ENCODE measurements at places on chromosomes 4 and X.

GRCh38 chrX:154717824-154718223 is 33.1 kb downstream of the GAB3 start:
- no peak for DNase-seq

GRCh38 chrX:10519278-10519677 is 101.1 kb downstream of the MID1 start:
- DNase-seq, result no peak

DNA sequence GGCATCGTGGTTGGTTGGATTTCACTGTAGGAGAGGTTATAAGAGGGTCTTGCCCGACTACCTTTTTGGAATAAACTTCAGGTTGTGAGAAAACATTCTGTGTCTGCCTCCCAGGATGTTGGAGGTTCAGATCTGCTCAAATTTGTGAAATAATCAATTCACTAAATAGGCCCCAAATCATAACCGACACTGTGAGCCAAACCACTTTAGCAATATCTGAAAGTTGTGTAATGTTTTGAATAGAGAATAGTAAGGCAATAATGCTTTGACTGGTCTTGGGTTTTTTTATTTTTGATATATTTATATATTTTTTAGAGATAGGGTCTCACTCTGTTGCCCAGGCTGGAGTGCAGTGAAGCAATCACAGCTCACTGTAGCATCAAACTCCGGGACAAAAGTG is 131.2 kb downstream of the GLRA3 start:
- DNase-seq, result no peak

DNA sequence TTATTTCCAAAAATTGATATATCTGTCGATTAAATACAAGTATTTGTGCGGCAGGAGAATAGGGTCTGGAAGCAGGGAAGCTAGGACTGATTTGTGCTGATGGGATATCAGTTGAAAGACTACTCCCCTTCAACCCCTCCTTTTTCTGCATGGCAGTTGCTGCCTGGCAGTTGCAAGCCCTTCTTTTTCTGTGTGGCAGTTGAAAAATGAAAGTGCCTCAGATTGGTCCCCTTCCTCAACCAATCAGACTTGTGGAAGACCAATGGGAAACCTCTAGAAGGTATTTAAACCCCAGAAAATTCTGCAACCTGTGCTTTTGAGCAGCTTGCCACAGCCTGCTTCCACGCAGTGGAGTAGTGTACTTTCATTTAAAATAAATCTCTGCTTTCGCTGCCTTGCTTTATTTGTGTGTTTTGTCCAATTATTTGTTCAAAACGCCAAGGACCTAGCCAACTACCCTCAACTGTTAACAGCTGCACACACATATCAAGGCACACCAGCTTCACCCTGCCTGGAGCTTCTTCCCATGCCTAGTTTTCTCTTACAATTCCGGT is 1.5 kb upstream of the TMA16 start:
- DNase-seq, result no peak

DNA sequence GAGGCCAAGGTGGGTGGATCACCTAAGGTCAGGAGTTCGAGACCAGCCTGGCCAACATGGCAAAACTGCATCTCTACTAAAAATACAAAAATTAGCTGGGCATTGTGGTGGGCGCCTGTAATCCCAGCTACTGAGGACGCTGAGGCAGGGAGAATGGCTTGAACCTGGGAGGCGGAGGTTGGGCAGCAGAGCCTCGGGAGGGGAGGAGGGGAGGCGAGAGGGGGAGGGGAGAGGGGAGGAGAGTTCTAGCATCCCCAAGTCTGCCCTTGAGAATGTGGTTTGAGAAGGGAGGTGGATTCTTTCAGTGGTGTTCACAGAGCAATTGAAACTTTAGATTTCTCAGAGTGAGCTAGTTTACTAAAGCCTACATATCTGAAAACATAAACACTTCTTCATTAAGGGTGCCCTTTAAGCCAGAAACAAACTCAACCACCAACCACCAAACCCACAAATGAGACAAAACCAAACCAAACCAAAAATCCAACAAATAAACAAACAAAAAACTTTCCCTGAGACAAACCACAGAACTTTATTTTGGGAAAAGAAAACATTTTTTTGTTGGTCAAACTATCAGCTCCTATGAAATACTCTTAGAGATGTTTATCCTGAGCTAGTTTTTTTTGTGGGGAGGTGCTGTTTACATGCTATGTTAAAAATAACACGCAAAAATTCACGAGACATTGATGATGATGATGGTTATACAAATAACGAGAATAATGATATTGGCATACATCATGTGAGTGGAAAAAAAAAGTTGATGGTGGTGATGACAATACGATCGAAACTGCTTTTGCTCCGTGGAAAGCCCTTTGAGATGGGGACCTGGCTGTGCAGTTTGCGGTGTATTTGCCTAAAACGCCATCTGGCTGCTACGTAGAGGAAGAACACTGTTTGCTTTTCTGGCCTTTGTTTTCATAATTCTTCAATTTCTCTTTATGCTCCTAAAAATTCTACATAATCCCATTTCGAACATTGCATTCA is 98.2 kb upstream of the PRKX start:
- peak; percentile 18 for DNase-seq

GRCh38 chr4:183596067-183596757 is 62.8 kb downstream of the RWDD4 start:
- DNase-seq, result no peak

DNA sequence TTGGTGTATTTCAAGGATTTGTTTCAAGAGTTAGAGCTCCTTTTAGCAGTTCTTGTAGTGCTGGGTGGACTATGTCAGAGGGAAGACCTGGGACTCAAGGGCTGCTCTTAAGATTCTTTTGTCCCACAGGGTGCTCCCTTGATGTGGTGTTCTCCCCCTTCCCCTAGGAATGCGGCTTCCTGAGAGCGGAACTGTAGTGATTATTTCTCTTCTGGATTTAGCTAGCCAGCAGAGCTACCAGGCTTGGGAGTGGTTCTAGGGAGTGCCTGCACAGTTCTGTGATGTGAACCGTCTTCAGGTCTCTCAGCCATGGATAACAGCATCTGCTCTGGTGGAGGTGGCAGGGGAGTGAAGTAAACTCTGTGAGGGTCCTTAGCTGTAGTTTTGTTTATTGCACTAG is 336.8 kb downstream of the FSTL5 start:
- DNase-seq, result no peak

DNA sequence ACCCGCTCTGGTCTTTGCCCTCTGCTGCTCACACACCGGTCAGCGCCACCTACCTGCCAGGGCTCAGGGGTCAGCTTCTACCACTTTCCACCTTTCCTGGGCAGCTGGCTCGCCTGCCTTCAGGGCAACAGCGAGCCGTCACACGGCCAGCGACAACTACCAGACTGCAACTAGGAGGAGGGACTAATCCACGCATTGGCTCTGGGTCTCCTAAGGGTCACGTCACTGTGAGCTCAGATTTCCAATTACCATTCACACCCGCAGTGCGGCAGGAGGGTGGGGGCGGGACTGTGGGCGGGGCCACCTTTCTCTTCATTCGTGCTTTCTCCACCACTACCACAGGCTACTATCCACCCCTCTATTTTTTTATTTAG is at the start of gene BEX5:
Gene BEX5, minus strand, starts transcription at position 172 of the 374 bp plus-strand sequence. CDS start 1,712 bp downstream, outside the sequence.
- DNase-seq, result peak; percentile 30

GRCh38 chr4:138775890-138776289 is 239.7 kb upstream of the NOCT start:
- no peak for DNase-seq

DNA sequence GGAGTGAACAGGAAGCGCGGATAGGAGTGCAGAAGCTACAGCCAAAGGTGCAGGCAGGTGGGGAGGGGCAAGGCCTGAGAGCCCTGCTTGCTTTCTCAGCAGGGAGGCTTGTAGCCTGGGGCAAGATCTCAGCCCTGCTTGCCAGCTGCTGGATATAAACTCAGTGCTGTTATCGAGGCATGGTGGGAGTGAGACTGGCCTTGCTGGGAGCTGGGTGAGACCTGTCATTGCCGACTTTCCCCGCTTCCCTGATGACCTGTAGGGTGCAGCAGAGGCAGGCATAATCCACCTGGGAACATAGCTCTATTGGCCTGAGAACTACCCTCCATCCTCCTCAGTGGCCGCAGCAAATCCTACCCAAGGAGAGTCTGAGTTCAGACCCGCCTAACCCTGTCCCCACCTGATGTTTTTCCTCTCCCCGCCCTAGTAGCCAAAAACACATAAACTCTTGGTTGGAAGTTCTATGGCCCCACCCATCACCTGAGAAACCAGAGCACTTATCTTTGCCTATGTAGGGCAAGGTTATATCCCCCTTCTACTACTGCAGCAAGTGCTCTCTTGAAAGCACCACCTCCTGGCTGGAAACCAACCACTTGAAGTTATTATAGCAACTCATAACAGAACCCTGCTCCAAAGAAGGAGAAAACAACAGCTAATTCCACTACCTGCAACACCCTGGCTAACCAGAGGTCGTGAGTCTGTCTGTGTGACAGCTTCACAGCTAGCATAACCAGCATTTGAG is 80.7 kb downstream of the FHIP1A start:
- no peak for DNase-seq

- no peak for DNase-seq
Observed at GRCh38 chr4:89039730-89040338, 17.2 kb downstream of the FAM13A start.

DNA sequence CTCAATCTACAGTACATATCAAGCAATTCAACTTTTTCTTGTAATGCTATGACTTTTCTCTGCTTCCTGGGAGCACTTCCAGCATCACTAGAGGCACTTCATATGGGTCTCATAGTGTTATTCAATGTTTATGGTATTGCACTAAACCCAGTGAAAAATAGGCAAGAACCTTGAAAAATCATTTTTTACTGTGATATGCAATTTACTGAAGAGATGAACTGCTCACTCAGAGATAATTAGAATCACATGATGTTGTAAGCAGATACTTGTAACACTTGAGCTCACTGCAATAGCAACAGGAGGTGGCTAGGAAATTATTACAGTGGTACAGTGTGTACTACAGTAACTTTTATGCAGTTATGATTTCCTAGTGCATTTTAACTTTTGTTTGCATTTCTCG is 93.3 kb downstream of the RASGEF1B start:
- DNase-seq, result no peak

DNA sequence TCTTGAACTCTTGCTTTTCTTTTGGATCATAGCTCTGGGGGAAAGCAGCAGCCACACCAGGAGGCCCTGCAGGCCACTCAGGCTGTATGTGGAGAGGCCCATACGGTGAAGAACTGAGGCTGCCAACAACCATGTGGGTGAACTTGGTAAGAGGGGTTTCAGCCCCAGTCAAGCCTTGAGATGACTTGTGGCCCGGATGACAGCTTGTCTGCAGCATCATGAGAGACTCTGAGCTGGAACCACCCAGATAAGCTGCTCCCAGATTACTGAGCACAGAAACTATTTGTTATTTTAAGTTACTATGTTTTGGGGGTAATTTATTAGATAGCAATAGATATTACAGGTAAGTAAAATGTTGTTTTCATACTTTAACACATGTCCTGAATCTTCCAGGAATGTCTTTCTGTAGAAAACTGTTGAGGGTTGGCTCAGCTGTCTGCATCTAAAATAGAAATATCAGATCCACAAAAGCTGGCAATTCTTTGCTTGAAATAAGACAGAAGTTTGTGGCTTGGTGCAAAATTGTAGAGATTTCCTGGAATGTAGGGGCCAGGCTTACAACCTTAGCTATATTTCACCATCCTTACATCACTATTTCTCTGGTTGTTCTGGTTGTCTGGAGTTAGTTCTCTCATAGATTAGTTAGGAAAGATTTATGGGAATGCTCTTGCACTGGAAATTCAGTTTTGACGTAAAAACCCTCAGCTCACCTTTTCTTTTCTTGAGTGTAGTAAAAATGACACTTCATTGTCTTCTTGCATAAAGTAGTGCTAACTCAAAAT is 272.1 kb downstream of the RAPGEF2 start:
- DNase-seq, result no peak

- no peak for DNase-seq
Observed at GRCh38 chr4:157244348-157244747, 23.8 kb downstream of the GRIA2 start.

DNA sequence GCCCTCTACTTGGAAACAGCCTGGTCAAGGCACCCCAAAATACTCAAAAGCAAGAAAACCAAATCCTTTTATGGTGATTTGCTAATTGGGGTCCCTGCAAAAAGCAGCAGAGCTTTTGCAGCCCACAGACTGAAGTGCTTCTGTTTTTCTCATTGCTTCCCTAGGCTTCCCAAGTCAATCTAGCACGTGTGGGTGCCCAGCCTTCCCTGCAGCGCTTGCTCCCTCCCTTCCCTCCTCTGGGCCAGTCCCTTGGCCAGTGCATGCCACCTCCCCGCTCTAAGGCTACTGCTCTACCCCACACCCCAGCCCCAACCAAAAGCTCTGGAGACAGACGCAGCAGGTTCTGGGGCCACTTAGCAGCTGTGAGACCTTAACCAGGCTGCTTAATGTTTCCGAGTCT is 53.6 kb downstream of the ANAPC4 start:
- DNase-seq, result no peak

DNA sequence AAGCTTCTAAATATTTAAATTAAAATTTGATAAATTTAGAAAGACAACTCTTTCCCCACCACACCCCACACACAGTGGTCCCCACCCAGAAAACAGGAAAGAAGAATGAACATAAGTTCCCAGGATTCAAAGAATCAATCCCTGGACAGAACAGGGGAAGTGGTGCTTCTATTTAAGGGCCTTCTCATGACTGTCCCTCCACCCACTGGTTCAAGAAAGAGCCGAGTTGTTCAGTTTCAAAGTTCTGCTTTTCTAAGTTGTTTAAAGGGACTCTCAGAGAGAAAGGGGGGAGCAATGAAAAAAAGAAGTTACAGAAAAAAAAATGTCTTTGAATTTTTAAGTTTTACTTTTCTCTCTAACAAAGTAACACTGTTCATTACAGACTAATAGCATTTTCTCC is 195.8 kb downstream of the PDGFC start:
- no peak for DNase-seq

GRCh38 chrX:6968231-6968630 is 179.3 kb upstream of the STS start:
- no peak for DNase-seq

DNA sequence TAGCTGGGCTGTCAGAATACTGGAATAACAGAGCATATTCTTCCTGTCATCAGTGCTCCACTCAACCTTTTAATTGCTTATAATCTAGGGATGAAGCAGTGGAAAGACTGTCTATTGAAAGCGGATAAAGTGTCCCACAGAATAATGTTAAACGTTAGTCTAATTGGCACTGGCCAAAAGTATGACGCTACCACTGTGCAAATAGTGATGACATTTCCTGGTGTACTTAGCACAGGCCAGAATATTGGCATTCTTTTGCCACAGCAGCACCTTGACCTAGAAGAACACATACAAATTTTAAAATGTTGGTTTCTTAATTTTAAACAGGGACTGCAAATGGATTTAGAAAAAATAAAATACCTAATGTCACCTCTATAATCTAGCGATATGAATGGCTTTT is 635.2 kb upstream of the SPANXN1 start:
- DNase-seq, result no peak

GRCh38 chr4:123480706-123481418 is 84.3 kb downstream of the SPRY1 start:
- DNase-seq, result no peak

GRCh38 chr4:997375-998071 is 4.3 kb upstream of the SLC26A1 start:
- DNase-seq, result no peak

- DNase-seq, result no peak
Observed at GRCh38 chr4:57113870-57114269, 3.7 kb upstream of the IGFBP7 start.

All from activated gamma-delta T cell treated with anti-CD3 and anti-CD28 coated beads, Interleukin-2, amount 50 U/mL, for 16 hours (primary cell).